ENCODE measurements at places on chromosomes 1 and 21. TPM values are rescaled to one million over a fixed set of nuclear protein-coding genes. Genes with fewer than 3 reads are reported as not detected.

- peak; percentile 38 for DNase-seq
These were observed 12.9 kb upstream of the FTCD start for GRCh38 chr21:46168238-46168637.

DNA sequence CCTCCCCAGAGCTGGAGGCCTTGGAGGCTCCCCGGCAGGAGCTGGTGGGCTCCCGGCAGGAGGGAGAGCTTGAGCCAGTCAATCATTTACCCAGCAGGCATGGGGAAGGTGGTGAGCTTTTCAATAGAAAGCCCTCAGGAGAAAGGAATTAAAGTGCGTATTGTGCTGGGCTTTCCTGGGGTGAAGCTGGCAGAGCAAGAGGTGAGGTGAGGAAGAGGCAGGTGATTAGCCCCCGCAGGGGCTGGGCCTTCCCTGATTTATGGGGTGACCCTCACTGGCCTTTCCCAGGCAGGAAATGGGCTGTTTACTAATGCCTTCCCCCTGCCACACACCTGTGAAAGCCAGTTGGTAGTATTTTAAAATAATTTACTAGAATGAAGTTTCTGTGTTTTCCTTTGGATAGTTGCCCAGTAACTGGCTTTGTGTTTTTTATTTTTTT, 25.8 kb downstream of the CLDN14 start:
- DNase-seq: peak; percentile 61

Gene S100A9
- total RNA-seq: not detected

Gene MEX3A
- total RNA-seq: 65.2 TPM

Gene FCRL6
- total RNA-seq: not detected

GRCh38 chr1:246261639-246262038, 245.4 kb downstream of the SMYD3 start:
- DNase-seq: no peak

DNA sequence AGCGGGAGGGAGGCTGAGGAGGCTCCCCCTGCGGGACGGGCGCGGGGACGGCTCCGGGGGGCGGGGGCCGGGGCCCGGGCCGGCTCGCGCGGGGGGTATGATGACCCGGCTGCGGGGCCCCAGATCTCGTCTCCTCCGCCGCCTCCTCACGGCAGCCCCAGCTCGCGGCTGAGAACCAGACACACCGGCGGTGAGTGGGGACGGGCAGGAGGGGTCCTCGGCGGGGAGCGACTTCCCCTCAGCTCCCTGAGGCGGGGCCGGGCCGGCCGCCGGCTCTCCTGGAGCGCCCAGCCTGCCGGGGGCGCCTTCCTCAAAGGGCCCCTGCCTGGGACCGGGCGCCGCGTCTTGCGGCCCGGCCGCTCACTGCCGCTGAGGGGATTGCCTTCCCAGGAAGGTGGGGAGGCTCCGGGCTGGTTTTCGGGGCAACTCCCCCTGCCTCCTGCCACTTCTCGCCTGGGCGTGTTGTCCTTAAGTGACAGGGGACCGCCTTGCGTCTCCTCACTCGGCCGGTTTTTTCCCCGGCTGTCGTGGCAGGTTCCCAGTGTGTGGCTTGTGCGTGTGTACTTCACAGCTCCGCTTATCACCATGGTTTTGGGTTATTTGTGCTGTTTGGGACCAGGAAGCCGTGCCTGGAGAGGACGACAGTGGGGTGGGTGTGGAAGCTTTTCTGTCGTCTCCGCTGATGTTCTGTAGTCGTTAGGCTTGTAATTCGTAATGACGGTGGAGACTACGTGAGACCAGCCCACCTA, 800 bp downstream of the HIPK1 start:
- no peak for DNase-seq

- DNase-seq: no peak
These were observed 22.5 kb downstream of the DMAP1 start for GRCh38 chr1:44235808-44236207.

- DNase-seq: no peak
These were observed 21.2 kb downstream of the B3GALNT2 start for GRCh38 chr1:235483090-235483489.

- peak; percentile 68 for DNase-seq
These were observed 214.7 kb downstream of the SDCCAG8 start for GRCh38 chr1:243470502-243470901.

- DNase-seq: no peak
These were observed 9.1 kb downstream of the CRB1 start for GRCh38 chr1:197277166-197277565.

Gene TMOD4
- total RNA-seq: not detected

DNA sequence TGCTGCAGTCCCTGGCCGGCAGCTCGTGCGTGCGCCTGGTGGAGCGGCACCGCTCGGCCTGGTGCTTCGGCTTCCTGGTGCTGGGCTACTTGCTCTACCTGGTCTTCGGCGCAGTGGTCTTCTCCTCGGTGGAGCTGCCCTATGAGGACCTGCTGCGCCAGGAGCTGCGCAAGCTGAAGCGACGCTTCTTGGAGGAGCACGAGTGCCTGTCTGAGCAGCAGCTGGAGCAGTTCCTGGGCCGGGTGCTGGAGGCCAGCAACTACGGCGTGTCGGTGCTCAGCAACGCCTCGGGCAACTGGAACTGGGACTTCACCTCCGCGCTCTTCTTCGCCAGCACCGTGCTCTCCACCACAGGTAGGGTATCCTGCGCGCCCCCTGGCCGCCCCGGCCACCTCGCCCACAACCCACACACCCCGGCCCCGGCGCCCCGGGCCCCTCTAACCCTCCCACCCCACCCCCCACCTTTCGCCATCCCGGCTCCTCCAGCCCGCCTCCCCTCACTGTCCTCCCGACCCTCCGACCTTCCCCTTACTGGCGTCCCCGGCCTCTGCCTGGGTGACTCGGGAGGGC, 352 bp downstream of the KCNK1 start:
- peak; percentile 74 for DNase-seq

Gene NBPF4
- total RNA-seq: not detected

GRCh38 chr1:18440385-18441226, 40.1 kb upstream of the KLHDC7A start:
- no peak for DNase-seq

DNA sequence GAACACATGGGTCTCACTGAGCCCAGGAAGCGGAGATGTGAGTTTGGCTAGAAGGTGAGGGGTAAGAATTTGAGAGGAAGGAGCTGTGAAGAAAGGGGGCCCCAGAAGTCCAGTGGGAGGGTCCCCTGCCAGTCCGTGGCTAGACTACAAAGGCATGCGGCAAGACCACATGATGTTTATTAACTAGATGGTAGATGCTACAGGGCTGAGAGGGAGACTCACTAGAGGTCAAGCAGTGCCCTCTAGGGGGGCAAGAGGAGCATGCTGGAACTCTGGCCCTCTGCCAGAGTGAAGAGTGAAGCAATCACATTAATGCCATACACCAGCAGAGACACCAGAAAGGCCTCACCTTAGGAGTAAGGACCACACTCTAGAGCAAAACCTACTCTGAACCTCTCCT, 12.2 kb downstream of the KIAA0319L start:
- DNase-seq: peak; percentile 56

GRCh38 chr1:204709021-204709420, 23.5 kb upstream of the LRRN2 start:
- no peak for DNase-seq

GRCh38 chr1:9778905-9779304, 44.9 kb downstream of the CLSTN1 start:
- no peak for DNase-seq

DNA sequence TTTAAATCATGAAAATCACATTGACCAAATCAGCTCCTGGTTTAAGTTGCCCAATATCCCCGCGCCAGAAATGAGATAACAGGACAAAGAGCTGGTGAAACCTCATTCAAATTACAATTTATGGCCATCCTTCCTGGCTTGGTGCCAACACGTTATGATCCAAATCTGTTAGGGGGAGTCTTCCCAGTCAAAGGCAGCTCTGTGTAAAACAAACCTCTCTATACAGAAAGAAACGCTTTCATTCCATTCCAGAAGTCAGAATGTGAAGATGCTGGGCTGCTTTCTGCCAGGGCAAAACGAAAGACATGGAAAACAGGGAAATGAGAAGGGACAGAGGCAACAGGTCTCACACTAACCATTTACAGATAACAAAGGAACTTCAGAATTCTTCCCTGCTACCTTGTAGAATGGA, 53.5 kb upstream of the TIAM1 start:
- no peak for DNase-seq

- no peak for DNase-seq
These were observed 58.2 kb upstream of the ZNF326 start for GRCh38 chr1:89936694-89937093.

GRCh38 chr21:37450445-37450941, 83.9 kb downstream of the DYRK1A start:
- no peak for DNase-seq

Gene GPA33
- 0.69 TPM for total RNA-seq

- DNase-seq: no peak
These were observed 12.2 kb downstream of the CTSS start for GRCh38 chr1:150753416-150753815.

GRCh38 chr21:24290151-24290833, 1317.0 kb downstream of the MRPL39 start:
- DNase-seq: no peak

Gene LRRN2
- total RNA-seq: 20.6 TPM

DNA sequence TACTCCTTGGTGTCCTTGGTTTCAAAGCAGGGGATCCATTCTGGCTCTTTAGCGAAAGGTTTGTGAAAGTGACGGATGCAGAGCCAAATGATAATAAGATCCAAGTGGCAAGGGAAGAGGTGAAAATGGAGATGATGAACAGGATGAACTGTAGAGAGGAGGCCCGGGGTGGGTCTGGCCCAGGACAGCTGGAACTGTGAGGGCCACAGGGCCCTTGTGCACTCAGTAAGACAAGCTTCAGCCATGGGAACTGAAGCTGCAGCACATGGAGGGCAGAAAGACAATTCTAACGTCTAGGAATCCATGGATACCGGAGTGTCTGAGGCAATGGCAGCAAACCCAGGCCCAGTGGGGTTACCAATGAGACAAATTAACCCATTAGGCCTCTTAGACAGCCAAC, 4.8 kb downstream of the KCNA2 start:
- no peak for DNase-seq

Gene HES3
- 38.8 TPM for total RNA-seq

Gene ZYG11A
- 6.8 TPM for total RNA-seq

DNA sequence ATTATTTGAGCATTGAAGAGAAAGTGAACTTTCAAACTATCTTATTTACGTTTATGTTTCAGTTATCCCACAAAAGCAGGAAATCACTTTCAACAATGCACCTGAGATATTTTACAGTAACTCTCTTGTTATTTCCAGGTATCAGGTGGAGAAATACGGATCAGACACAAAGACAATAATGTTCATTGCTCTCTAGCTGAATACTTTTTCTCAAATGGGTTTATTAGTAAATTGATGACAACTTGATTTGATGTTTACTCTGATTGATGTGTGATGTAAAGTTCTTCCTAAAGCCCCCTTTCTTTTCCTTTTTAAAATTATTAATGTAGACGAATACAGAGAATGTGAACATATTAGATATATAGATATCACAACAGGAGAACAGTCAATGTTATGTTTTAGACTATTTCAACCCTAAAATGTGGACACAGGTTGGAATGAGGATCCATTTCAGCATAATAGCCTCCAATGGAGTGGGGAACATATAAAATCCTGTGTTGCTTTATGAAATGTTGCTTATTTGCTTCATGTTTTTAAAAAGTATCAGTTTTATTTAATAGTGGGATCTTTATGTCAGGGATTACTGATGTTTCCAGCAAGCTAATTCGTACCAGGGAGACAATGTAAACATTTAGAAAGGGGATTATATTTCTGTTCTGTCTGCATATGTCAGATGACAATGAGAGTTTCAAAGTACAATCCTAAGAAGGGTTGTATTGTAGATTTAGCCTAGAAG, 1522.3 kb upstream of the TPTE start:
- DNase-seq: no peak

DNA sequence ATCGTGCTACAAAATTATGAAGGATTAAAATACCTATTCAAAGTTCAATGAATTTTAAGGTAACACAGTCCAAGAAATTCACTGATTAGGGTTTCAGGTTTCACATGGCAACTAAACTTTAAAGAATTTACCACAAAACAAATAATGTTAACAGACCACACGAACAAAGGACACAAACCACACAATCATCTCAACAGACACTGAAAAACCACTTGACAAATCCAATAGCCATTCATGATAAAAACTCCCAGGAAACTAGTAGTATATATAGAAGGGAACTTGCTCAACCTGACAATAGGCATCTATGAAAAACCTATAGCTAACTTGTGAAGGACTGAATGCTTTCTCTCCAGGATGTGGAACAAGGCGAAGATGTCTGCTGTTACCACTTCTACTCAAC, 21.1 kb upstream of the SH2D5 start:
- no peak for DNase-seq

DNA sequence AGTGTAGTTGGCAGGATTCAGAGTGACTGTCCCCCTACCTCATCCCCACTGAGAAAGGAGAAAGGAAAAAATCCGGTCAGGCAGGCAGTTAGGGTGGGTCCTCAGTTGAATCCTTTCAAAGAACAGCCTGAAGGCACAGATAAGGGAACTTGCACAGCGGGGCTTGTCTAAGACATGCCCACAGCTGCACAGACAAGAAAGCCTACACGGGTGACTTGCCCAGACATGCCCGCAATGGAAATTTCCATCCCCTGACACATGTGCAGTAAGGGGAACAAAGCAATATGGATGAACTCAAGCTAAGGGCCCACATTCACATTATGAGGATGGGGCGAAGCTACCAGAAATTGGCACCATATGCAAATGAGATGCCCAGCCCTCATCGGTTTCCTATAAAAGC, 82.5 kb downstream of the DESI2 start:
- no peak for DNase-seq

GRCh38 chr1:181541458-181541857, 58.1 kb downstream of the CACNA1E start:
- DNase-seq: no peak

Gene CAMK2N1
- 0.92 TPM for total RNA-seq

Gene FAM131C
- total RNA-seq: 0.26 TPM

DNA sequence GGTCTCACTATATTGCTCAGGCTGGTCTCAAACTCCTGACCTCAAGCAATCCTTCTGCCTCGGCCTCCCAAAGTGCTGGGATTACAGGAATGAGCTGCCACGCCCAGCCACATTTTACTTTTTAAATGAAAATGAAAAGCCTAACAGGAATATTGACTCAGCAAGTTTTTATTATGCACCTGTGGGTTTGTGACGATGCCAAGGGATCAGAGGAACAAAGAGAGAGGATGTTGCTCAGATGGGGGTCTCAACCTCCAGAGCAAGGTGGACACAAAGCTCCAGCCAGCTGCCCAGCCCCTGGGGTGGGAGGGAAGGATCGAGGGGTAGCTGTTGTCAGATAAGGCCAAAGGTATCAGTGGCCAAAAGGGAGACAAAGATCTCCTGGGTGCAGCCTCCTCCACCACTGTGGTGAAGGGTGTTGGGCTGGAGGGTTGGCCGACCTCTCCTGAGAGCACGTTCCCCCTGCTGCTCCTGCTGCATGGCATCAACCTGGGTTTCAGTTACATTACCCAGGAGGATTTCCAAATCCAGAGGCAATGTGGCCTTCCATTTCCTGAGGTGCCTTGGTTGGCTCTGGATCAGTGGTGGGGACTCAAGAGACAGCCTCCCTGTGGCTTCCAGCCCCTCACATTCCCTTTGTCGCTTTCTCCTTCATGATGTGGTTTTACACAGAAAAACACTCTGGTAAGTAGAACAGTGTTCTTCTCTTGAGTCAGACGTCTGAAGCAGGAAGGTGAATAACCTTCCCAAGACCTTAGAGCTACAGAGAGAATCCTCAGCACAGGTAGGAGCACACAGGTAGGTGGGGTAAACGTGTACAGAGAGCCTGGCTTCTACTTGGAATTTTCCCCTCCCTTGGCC, 34.2 kb downstream of the ZNF496 start:
- DNase-seq: peak; percentile 28
